ENCODE measurements at places on chromosomes 7 and 10. TPM values are rescaled to one million over a fixed set of nuclear protein-coding genes. Genes with fewer than 3 reads are reported as not detected.

MEOX2 gene
- 43.2 TPM for total RNA-seq

ABHD11 gene
- 7.5 TPM for total RNA-seq

- H3K27me3 ChIP-seq = no peaks in the 10 kb centered on the region
- no peak for DNase-seq
- no peak overlapping the region for H3K27ac ChIP-seq
- H3K4me1 ChIP-seq = no peaks in the 10 kb centered on the region
- H3K36me3 ChIP-seq = no peaks in the 10 kb centered on the region
Observed at GRCh38 chr10:121418126-121418777, 180.0 kb downstream of the FGFR2 start.

DNA sequence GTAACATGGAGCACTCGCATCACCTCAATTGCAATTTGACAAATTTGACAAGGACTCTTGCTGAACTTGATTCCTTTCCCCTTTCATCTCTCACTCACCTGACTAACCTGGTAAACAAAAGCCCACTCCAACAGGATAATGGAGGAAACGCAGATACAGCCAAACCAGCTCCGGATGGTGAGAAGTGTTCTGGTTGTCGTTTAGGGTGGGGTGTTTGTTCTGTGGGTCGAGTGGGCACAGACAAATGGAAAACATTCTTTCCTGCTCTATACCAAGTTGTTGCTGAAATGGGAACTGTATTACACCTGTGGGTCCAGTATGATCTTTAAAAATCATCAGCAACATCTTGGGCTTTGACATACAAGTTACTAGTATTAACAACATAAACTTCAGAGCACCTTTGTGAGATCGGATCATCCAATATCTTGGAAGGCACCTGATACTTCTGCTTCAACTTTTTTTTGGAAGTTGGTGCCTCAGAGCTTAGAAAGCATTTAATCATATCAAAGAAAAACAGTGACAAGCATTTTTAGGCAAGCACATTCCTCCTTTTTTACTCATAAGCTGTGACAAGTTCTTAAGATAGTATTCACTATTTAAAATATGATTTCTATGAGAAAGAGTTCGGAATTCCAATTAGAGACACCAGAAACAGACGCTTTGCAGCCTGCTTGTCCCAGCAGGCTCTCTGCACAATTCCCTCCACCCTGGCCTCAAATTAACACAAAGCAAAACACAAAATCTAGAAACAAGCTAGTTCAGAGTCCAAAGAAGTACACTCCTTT, 58.1 kb downstream of the CCDC186 start:
- H3K36me3 ChIP-seq = no peaks in the 10 kb centered on the region
- DNase-seq = no peak
- no peaks in the 10 kb centered on the region for H3K4me1 ChIP-seq
- H3K4me3 ChIP-seq = no peak overlapping the region
- no peak overlapping the region for H3K27ac ChIP-seq

DNA sequence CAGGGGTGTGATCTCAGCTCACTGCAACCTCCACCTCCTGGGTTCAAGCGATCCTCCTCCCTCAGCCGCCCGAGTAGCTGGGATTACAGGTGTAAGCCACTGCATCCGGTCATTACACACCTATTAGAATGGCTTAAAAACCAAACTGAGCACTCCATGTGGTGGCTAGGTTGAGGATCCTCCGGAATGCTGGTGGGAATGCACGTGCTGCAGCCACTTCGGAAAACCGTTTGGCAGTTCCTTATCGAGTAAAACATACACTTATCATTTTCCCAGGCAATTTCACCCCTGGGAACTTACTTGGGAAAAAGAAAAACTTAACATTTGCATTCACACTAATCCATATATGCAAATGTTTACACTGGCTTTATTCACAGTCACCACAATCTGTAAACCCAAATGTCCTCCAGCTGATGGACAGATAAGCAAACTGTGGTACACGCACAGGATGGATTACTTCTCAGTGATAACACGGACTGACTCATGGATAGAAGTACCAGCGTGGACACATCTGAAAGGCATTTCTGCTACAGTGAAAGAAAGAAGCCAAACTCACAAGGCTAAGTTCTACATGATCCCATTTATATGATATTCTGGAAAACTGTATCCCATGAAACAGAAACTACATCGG, 20.4 kb downstream of the RFC2 start:
- no peaks in the 10 kb centered on the region for H3K4me1 ChIP-seq
- H3K27ac ChIP-seq = no peak overlapping the region
- no peak overlapping the region for H3K4me3 ChIP-seq
- no peaks in the 10 kb centered on the region for H3K27me3 ChIP-seq
- H3K36me3 ChIP-seq = peaks cover 98% of the 10 kb centered on the region

AEBP1 gene
- 440 TPM for total RNA-seq

DNA sequence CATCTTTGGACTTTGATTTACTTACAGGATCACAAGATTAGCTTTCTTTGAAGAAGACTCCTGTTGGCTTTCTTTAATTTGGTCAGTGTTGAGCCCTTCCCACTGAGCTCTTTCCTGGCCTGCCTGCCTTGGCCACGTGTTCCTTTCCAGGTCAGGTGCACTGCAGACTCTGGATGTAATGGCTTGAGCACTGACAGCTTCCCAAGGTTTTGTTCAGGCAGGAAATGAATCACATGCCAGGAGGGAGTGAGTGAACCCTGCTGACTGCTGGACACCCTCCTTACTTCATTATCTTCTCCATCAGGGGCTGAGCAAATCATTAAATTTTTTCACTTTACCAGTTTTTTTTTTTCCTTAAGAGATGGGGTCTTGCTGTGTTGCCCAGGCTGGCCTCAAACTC, 29.8 kb downstream of the SNX10 start:
- no peak overlapping the region for H3K27ac ChIP-seq
- no peaks in the 10 kb centered on the region for H3K27me3 ChIP-seq
- no peak for DNase-seq
- no peak overlapping the region for H3K4me3 ChIP-seq
- no peaks in the 10 kb centered on the region for H3K4me1 ChIP-seq
- H3K36me3 ChIP-seq = no peaks in the 10 kb centered on the region

TOMM7 gene
- 133 TPM for total RNA-seq

DNA sequence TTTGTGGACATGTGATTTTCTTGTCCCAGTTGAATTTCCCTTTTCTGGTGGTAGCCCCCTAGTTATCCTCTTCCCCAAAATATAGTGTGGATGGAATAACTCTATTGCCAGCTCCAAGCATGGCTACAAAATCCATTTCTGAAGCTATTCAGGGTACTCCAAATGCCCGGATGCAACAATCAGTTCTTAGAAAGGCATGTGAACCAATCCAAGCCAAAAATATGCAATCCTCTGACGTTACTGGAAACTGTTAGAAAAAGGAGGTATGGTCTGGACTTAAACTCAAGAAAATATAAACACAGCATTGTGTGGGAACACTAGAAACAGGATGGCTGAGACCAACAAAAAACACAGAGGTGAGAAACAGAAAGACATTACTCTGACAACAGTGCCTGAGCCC, 347.0 kb downstream of the GPAM start:
- no peaks in the 10 kb centered on the region for H3K27me3 ChIP-seq
- H3K36me3 ChIP-seq = no peaks in the 10 kb centered on the region
- H3K4me3 ChIP-seq = no peak overlapping the region
- no peaks in the 10 kb centered on the region for H3K4me1 ChIP-seq
- DNase-seq = no peak

CYREN gene
- 49.8 TPM for total RNA-seq

DNA sequence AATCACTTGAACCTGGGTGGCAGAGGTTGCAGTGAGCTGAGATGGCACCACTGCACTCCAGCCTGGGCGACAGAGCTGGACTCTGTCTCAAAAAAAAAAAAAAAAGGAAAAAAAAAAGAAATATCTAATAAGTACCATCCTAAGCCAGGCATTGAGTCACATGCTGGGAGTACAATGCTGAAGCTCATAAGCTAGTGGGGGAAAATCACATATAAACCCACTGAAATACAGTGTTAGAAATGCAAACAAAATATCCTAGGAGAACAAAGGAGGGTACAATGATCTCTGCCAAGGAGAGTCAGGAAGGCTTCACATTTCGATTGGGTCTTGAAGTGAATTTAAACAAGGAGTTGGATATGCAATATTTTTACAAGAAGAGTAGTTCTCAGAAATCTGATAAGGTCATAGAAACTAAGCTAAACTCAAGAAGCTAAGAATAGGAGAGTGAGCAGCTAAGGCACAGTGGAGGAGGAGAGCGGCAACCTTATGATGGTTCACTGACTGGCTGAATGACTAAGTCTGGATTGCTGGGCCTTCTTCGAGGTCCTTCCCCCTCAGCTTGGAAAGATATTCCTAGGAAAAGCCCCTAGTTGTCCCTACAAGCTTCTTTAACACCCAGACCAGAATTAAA, 115.5 kb downstream of the PHTF2 start:
- peaks cover 12% of the 10 kb centered on the region for H3K36me3 ChIP-seq
- H3K27me3 ChIP-seq = no peaks in the 10 kb centered on the region
- H3K27ac ChIP-seq = no peak overlapping the region
- no peaks in the 10 kb centered on the region for H3K4me1 ChIP-seq
- no peak overlapping the region for H3K4me3 ChIP-seq
- no peak for DNase-seq

WDR86 gene
- 139 TPM for total RNA-seq

DNA sequence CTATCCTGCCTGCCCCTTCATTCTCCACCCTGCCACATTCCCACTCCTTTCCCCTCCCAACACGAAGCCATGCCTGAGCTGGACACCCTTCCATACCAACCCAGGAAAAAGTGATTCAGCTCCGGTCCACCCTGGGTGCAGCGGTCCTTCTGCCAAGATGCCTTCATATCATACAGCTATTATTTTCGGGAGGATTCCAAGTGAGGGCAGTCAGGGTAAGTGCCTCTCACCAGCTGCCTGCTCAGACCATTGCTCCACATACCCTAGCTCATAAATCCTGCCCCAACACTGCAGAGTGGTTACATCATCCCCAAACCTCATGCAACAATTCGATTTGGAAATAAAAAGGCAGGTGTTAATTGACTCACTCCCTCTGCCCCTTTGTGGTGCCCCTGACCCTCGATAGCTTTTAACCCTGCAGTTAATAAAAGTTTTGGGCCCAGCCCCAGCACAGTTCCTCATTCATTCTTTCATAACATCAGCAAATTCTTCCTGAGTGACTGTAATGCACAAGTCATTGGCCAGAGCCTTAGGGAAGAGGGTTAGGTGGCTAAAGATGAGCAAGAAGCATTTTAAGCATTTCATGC, 42.6 kb downstream of the ZNF503 start:
- no peaks in the 10 kb centered on the region for H3K4me1 ChIP-seq
- H3K27ac ChIP-seq = peak overlapping the region; percentile 23
- H3K36me3 ChIP-seq = no peaks in the 10 kb centered on the region
- H3K4me3 ChIP-seq = no peak overlapping the region
- DNase-seq = no peak

DNA sequence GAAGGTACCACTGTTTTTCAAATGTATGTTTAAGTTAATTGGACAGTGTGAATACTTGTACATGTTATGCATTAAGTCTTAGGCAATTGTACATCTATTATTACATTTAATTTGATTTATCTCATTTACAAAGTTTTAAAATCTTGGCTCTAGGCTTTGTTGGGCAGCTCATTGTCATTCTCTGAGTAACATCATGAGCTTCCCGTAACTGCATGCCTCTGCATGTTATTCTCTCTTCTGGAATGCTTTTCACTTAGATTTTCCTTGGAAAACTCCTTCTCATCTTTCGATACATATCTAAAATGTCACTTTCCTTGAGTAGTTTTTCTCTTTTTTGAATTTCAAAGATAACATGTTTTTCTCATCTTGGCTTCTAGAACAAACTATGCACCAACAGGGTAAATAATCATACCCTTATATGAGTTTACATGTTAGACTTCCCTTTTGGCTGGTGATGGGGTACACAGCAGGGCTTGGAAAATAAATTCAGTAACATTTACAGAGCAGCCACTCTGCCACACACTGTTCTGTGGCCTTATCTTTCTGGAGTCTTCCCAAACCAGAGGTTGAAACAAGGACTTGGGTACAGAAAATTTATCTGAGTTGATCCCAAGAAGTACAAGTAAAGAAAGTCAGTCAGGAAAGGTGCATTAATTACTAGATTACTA, 42.2 kb upstream of the A1CF start:
- no peak overlapping the region for H3K4me3 ChIP-seq
- no peak for DNase-seq
- H3K27me3 ChIP-seq = no peaks in the 10 kb centered on the region
- H3K27ac ChIP-seq = no peak overlapping the region
- no peaks in the 10 kb centered on the region for H3K36me3 ChIP-seq

GRCh38 chr10:61847640-61848039, 53.9 kb upstream of the ARID5B start:
- H3K36me3 ChIP-seq = no peaks in the 10 kb centered on the region
- H3K27me3 ChIP-seq = no peaks in the 10 kb centered on the region
- H3K4me1 ChIP-seq = no peaks in the 10 kb centered on the region
- H3K27ac ChIP-seq = no peak overlapping the region

DNA sequence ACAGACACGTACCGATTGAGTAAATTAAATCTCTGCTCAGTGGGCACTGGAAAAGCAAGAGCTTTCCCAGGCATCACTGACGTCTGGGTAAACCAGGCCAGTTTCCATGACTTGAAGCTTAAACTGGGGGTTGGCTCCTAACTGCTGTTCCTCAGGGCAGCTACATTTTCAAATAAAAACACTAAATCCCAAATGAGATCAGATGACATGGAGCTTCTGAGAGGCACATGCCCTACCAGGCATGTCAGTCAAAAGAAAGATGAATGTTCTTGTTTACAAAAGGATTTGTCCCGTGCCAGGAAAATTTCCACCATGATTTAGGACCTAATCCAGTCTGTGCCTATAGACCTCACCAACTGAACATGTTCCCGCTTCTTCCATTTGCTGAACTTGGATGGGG, 220.2 kb downstream of the KCNMA1 start:
- no peak overlapping the region for H3K4me3 ChIP-seq
- H3K4me1 ChIP-seq = peaks cover 8% of the 10 kb centered on the region
- no peak for DNase-seq
- no peaks in the 10 kb centered on the region for H3K27me3 ChIP-seq

- no peak overlapping the region for H3K4me3 ChIP-seq
- no peak for DNase-seq
- H3K27ac ChIP-seq = no peak overlapping the region
- H3K36me3 ChIP-seq = no peaks in the 10 kb centered on the region
- peaks cover 53% of the 10 kb centered on the region for H3K4me1 ChIP-seq
Observed at GRCh38 chr10:61990761-61991135, 89.2 kb downstream of the ARID5B start.

Measured in tibial nerve (tissue), 4 donors.